T-cell (primary cell): ENCODE measurements at places on chromosomes 13 and 19. TPM values are rescaled to one million over a fixed set of nuclear protein-coding genes. Genes with fewer than 3 reads are reported as not detected.
A peak's percentile ranks its signal among the peaks of the same experiment; 100 is the strongest.

- no peak for DNase-seq
- H3K4me3 ChIP-seq = no peak overlapping the region
- no peaks in the 10 kb centered on the region for H3K36me3 ChIP-seq
- no peak overlapping the region for H3K27ac ChIP-seq
- H3K27me3 ChIP-seq = no peaks in the 10 kb centered on the region
These were observed 754.8 kb upstream of the SLITRK6 start for GRCh38 chr13:86554066-86554465.

GRCh38 chr19:47490847-47491246, 6.8 kb upstream of the KPTN start:
- H3K27me3 ChIP-seq = no peaks in the 10 kb centered on the region
- no peak overlapping the region for H3K4me3 ChIP-seq
- no peak for DNase-seq
- H3K36me3 ChIP-seq = peaks cover 12% of the 10 kb centered on the region

DNA sequence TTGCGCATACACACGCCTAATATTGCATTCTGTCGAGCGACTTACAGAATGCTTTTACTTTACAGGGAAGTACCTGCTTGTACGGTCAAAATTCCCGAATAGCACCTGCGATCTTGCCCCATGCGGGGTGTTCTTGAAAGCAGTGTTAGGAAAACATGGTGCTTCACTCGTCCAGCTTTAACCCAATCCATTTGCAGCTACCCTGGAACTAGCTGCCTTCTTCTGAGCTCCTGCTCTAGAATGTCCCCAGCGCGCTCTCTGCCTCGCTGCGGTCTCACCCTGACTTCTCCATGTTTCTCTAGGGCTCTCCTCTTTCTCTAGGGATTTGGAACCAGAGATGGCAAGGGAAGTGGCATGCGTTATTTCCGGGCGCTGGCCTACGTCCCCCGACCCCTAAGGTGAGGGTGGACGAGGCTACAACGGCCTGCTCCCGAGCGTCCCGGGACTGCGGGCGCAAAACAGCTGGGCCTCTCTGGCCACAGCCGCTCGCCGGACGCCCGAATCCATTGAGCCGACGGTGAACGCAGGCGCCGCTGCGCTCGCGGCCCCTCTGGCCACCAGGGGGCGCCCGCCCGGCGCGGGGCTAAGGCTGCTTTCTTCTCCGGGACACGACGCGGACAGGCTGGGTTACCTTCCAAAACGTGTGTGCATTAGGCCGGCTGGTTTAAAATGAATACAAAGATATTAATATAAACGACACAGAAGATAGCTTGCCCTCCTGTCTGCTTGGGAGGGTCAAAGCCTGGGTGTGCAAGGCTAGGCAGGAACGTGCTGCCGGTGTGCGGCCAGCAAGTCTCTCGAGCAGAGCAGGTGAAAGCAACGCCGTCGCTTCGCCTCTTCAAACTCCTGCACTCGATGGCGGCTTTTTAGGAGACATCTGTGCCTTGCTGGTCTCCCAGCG, 1.8 kb upstream of the SPRY2 start:
- no peaks in the 10 kb centered on the region for H3K36me3 ChIP-seq
- peak; percentile 48 for DNase-seq
- H3K4me3 ChIP-seq = peak overlapping the region; percentile 41
- H3K4me1 ChIP-seq = peaks cover 33% of the 10 kb centered on the region

- H3K4me3 ChIP-seq = no peak overlapping the region
- no peaks in the 10 kb centered on the region for H3K36me3 ChIP-seq
- H3K27me3 ChIP-seq = peaks cover 2% of the 10 kb centered on the region
- no peak overlapping the region for H3K27ac ChIP-seq
- no peak for DNase-seq
These were observed 533.5 kb upstream of the SGCG start for GRCh38 chr13:22647156-22647850.

Gene MVB12A
- total RNA-seq = 40.2 TPM

Gene CLPTM1
- 84.9 TPM for total RNA-seq

DNA sequence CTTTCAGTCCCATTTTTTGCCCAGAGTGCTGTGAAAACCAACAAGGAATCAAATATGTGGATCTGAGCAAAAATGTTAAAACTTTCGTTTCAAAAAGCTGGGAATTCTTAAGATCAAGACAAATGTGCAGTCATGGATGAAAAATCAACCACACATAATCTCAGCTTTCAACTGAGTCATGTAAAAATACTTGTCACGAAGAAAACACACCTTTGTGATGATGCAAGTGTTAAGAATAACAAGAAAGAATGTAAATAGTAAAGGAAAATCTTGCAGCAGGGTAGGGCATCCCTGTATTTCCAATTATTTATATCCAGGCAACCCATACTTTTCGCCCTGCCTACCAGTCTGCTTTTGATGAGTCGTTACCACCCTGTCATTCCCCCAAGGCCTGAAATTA, 27.4 kb upstream of the DCLK1 start:
- H3K4me3 ChIP-seq = no peak overlapping the region
- peaks cover 9% of the 10 kb centered on the region for H3K27me3 ChIP-seq
- DNase-seq = no peak
- no peaks in the 10 kb centered on the region for H3K36me3 ChIP-seq
- no peaks in the 10 kb centered on the region for H3K4me1 ChIP-seq

- H3K27me3 ChIP-seq = no peaks in the 10 kb centered on the region
- no peak overlapping the region for H3K27ac ChIP-seq
- DNase-seq = no peak
- no peaks in the 10 kb centered on the region for H3K4me1 ChIP-seq
These were observed 33.7 kb upstream of the VSTM2B start for GRCh38 chr19:29491995-29492577.

Gene PGLYRP2
- total RNA-seq = 0.13 TPM

Gene UBE2L5
- not detected for total RNA-seq

- H3K27ac ChIP-seq = no peak overlapping the region
- DNase-seq = no peak
- peaks cover 5% of the 10 kb centered on the region for H3K36me3 ChIP-seq
These were observed 13.2 kb downstream of the C19orf44 start for GRCh38 chr19:16509141-16510061.

GRCh38 chr13:87234981-87235380, 436.2 kb upstream of the SLITRK5 start:
- H3K27ac ChIP-seq = no peak overlapping the region
- H3K36me3 ChIP-seq = no peaks in the 10 kb centered on the region
- no peak overlapping the region for H3K4me3 ChIP-seq
- no peaks in the 10 kb centered on the region for H3K4me1 ChIP-seq
- DNase-seq = no peak
- no peaks in the 10 kb centered on the region for H3K27me3 ChIP-seq

- H3K27me3 ChIP-seq = no peaks in the 10 kb centered on the region
- H3K4me1 ChIP-seq = peaks cover 15% of the 10 kb centered on the region
- no peak overlapping the region for H3K4me3 ChIP-seq
- no peaks in the 10 kb centered on the region for H3K36me3 ChIP-seq
These were observed 239.8 kb downstream of the COG6 start for GRCh38 chr13:39895254-39895653.

DNA sequence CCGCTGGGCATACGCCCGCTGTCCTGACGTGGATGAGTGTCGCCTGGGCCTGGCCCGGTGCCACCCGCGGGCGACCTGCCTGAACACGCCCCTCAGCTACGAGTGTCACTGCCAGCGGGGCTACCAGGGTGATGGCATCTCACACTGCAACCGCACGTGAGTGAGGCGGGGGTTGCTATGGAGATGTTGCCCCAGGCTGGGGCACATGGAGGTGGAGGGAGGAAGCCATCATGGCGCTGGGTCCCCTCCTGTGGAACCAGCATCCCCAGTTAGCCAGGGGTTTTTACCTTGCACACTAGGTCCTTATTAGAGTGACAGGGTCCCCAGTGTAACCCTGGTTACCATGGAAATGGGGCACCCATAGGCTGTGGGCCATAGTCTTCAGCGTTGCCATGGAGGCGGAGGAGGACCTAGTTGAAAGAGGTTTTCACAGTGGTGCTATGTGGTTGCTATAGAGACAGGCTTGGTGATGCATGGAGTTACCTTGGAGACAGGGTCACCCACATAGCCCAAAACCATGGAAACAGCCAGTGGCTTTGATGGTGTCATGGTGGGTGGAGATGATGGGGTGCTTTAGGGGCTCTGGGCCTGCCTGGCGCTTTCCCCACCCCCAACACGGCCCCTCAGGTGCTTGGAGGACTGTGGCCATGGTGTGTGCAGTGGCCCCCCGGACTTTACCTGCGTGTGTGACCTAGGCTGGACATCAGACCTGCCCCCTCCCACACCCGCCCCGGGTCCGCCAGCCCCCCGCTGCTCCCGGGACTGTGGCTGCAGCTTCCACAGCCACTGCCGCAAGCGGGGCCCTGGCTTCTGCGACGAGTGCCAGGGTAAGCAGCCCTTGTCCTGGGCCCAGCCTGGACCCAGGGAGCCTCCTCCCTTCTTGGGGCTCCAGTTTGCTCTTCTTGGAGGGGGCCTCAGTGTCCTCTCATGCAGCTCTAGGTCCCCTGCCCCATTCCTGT, 27.1 kb downstream of the MEGF8 start:
- no peak overlapping the region for H3K27ac ChIP-seq
- no peaks in the 10 kb centered on the region for H3K27me3 ChIP-seq
- peaks cover 5% of the 10 kb centered on the region for H3K36me3 ChIP-seq
- DNase-seq = no peak
- H3K4me3 ChIP-seq = no peak overlapping the region
- H3K4me1 ChIP-seq = no peaks in the 10 kb centered on the region

Gene SMIM7
- total RNA-seq = 74.8 TPM

Gene DHRS12
- total RNA-seq = 22.2 TPM

- H3K27ac ChIP-seq = no peak overlapping the region
- H3K4me3 ChIP-seq = no peak overlapping the region
- no peaks in the 10 kb centered on the region for H3K27me3 ChIP-seq
- DNase-seq = no peak
- peaks cover 52% of the 10 kb centered on the region for H3K36me3 ChIP-seq
These were observed 46.8 kb downstream of the TSSK6 start for GRCh38 chr19:19468424-19469050.

- no peaks in the 10 kb centered on the region for H3K27me3 ChIP-seq
- DNase-seq = no peak
- H3K4me3 ChIP-seq = no peak overlapping the region
- no peaks in the 10 kb centered on the region for H3K36me3 ChIP-seq
- H3K4me1 ChIP-seq = no peaks in the 10 kb centered on the region
- H3K27ac ChIP-seq = no peak overlapping the region
These were observed 114.2 kb upstream of the SPACA7 start for GRCh38 chr13:112261924-112262323.

Gene CYP4F12
- 2.4 TPM for total RNA-seq

GRCh38 chr13:71577127-71577526, 289.9 kb downstream of the DACH1 start:
- no peaks in the 10 kb centered on the region for H3K27me3 ChIP-seq
- no peak overlapping the region for H3K27ac ChIP-seq
- no peaks in the 10 kb centered on the region for H3K4me1 ChIP-seq
- DNase-seq = no peak

Gene CGB2
- not detected for total RNA-seq

GRCh38 chr13:26964278-26965250, 204.0 kb upstream of the GPR12 start:
- no peaks in the 10 kb centered on the region for H3K36me3 ChIP-seq
- no peak overlapping the region for H3K4me3 ChIP-seq
- no peaks in the 10 kb centered on the region for H3K4me1 ChIP-seq
- DNase-seq = no peak
- H3K27me3 ChIP-seq = peaks cover 13% of the 10 kb centered on the region

Gene CASP14
- not detected for total RNA-seq

- no peaks in the 10 kb centered on the region for H3K27me3 ChIP-seq
- H3K4me1 ChIP-seq = no peaks in the 10 kb centered on the region
- H3K4me3 ChIP-seq = no peak overlapping the region
- H3K36me3 ChIP-seq = no peaks in the 10 kb centered on the region
These were observed 984.7 kb upstream of the PCDH9 start for GRCh38 chr13:68214691-68215415.

GRCh38 chr13:99196466-99197116, 4.1 kb upstream of the UBAC2 start:
- DNase-seq = no peak
- H3K27ac ChIP-seq = no peak overlapping the region
- no peaks in the 10 kb centered on the region for H3K27me3 ChIP-seq
- H3K36me3 ChIP-seq = no peaks in the 10 kb centered on the region
- peaks cover 23% of the 10 kb centered on the region for H3K4me1 ChIP-seq

- no peak for DNase-seq
- H3K4me1 ChIP-seq = no peaks in the 10 kb centered on the region
- no peak overlapping the region for H3K27ac ChIP-seq
- H3K27me3 ChIP-seq = no peaks in the 10 kb centered on the region
These were observed 9.7 kb downstream of the TEX29 start for GRCh38 chr13:111330066-111330610.

DNA sequence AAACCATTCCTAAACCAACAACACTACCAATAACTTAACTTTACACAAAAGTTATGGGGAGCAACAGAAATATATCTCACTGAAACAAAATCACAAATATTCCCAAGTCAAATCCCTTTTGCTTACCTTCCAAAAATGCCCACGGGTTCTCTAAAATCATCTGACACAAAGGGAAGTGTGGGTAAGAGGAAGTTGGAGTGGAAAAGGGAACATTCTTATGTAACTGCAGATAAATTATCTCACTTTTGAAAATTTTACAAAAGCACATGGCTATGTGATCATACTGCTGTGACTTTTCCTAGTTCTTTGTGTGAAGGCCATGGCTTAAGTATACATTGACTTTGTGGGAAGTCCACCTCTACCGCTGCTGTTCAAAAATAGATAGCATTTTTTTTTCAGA, 350.5 kb downstream of the GPC6 start:
- H3K4me3 ChIP-seq = no peak overlapping the region
- no peak overlapping the region for H3K27ac ChIP-seq

- H3K4me1 ChIP-seq = no peaks in the 10 kb centered on the region
- H3K27me3 ChIP-seq = no peaks in the 10 kb centered on the region
- H3K36me3 ChIP-seq = no peaks in the 10 kb centered on the region
- H3K27ac ChIP-seq = no peak overlapping the region
- no peak for DNase-seq
These were observed 11.2 kb upstream of the MYO16 start for GRCh38 chr13:108618233-108618632.

DNA sequence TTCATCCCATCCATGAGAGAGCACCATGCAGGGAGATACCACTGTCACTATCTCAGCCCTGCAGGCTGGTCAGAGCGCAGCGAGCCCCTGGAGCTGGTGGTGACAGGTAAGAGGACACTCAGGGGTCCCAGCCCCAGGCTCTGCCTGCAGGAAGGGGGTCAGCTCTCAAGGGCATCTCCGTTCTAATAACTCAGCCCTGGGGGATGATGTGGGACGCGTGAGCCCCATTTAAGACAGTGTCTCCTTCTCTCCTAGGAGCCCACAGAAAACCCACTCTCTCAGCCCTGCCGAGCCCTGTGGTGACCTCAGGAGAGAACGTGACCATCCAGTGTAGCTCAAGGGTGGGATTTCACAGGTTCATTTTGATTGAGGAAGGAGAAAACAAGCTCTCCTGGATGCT, 15.5 kb upstream of the KIR3DL3 start:
- no peak overlapping the region for H3K4me3 ChIP-seq
- DNase-seq = no peak
- H3K27ac ChIP-seq = no peak overlapping the region
- peaks cover 26% of the 10 kb centered on the region for H3K27me3 ChIP-seq
- peaks cover 12% of the 10 kb centered on the region for H3K4me1 ChIP-seq

DNA sequence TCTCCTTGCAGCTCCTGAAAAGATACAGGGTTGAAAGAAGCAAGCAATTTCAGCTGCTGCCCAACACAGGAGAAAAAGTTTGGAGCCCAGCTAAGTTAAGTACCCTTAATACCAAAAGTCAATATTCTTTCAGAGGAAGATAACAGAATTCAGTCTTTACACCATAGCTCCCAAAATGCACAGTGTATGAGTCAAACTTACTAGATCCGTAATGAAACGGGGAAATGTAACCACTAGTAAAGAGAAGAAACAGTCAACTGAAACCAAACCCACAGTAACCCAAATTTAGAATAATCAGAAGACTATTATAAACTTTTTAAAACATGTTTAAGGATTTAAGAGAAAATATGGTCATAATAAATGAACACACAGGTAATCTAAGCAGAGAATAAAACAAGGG, 45.2 kb downstream of the SUCLA2 start:
- H3K36me3 ChIP-seq = peaks cover 7% of the 10 kb centered on the region
- no peak overlapping the region for H3K4me3 ChIP-seq

Gene OR7A5
- not detected for total RNA-seq

Gene BRME1
- total RNA-seq = 2.5 TPM
